NCI-H510A treated with DMSO at 0.1 percent for 48 hours (cell line): ENCODE measurements at places on chromosomes 2 and 18.

- no peak for DNase-seq
Measured at GRCh38 chr2:69300650-69301049, 86.4 kb downstream of the GFPT1 start.

GRCh38 chr18:34873986-34874580, 164.0 kb downstream of the DTNA start:
- no peak for DNase-seq

DNA sequence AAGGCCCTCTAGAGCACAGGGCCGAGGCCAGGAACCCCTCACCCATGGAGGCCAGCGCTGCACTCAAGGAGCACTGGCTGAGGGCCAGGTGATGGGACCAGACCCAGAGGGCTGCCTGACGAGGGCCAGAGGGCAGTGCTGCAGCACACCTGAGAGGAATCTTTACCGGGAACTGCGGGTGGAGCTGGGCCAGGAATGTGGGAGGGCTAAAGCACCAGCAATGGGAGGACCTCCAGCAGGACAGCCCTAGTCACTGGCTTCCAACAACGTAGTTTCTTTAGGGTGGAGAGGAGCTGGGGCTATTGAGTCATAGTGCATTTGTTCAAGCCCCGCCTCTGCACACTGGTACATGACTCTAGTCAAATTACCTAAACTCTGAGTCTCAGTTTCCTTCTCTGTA, 143.4 kb downstream of the TMEM17 start:
- DNase-seq: no peak

- no peak for DNase-seq
Measured at GRCh38 chr2:132449868-132450267, 33.3 kb downstream of the GPR39 start.

DNA sequence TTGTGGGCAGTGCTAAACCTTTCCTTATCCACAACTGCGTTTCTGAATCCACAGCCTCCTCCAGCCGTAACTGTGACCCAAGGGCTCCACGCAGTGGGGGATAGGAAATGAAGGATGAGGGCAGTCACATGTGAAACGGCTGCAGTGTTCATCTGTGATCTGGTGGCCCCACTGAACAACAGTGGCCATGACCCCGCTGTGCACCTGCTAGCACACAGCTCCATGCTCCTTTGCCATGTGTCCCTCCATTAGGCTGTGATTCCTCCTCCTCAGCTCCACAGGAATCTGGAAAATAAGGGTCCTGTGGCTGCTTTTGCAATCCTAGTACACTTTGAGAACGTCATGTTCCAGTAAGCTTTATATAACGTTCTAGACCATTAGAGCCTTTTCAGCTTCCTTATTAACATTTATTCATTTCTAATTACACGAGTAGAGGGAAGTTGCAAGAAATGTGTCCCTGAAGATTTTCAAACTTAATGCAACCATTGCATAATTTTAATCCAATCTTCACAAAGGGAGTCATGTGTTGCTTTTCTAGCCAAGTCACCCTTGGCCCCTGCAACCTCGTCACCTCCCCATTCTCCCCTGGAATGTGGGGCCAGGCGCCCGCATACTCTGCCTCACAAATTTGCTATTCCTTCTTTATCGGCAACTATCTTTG, 7.1 kb upstream of the NAPG start:
- no peak for DNase-seq

GRCh38 chr2:191678437-191679100, 633 bp downstream of the NABP1 start:
- DNase-seq: no peak

GRCh38 chr2:31140151-31140550, 1.9 kb upstream of the GALNT14 start:
- no peak for DNase-seq

- no peak for DNase-seq
Measured at GRCh38 chr2:109197491-109198418, 68.8 kb downstream of the SH3RF3 start.

- no peak for DNase-seq
Measured at GRCh38 chr2:161232571-161232970, 72.3 kb downstream of the TANK start.

GRCh38 chr2:216569765-216570164, 63.5 kb upstream of the IGFBP2 start:
- DNase-seq: no peak

DNA sequence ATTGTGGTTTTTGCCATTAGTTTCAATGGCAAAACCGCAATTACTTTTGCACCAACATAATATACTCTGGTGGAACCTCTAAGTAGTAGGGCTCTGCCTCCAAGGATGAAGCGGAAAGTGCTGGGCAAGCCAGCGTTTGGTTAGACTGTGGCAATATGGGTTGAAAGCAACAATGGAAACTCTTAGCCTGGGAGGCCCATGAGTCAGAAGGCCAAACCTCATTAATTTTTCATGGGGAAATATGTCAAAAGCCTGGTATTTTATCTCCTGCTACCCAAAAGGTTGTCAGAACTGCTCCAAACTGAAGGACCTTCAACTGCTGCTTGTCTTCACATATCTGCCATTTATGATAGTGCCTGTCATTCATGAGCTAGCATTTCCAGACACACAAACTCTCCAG, 179.1 kb upstream of the CYP26B1 start:
- DNase-seq: no peak

GRCh38 chr2:173192071-173192470, 116.4 kb downstream of the MAP3K20 start:
- DNase-seq: no peak
